ENCODE measurements at places on chromosomes 6 and 20. TPM values are rescaled to one million over a fixed set of nuclear protein-coding genes. Genes with fewer than 3 reads are reported as not detected.

GRCh38 chr6:119284861-119285521 lies 64.6 kb downstream of the MAN1A1 start:
- no peak overlapping the region for H3K4me3 ChIP-seq
- no peaks in the 10 kb centered on the region for H3K27me3 ChIP-seq
- DNase-seq: no peak
- H3K4me1 ChIP-seq: no peaks in the 10 kb centered on the region
- no peak overlapping the region for H3K27ac ChIP-seq

CHRNA4 gene
- not detected for total RNA-seq

RIN2 gene
- total RNA-seq: 69.8 TPM

ADAM33 gene
- 109 TPM for total RNA-seq

CRIP3 gene
- total RNA-seq: not detected

CTAGE9 gene
- 6.2 TPM for total RNA-seq

DNA sequence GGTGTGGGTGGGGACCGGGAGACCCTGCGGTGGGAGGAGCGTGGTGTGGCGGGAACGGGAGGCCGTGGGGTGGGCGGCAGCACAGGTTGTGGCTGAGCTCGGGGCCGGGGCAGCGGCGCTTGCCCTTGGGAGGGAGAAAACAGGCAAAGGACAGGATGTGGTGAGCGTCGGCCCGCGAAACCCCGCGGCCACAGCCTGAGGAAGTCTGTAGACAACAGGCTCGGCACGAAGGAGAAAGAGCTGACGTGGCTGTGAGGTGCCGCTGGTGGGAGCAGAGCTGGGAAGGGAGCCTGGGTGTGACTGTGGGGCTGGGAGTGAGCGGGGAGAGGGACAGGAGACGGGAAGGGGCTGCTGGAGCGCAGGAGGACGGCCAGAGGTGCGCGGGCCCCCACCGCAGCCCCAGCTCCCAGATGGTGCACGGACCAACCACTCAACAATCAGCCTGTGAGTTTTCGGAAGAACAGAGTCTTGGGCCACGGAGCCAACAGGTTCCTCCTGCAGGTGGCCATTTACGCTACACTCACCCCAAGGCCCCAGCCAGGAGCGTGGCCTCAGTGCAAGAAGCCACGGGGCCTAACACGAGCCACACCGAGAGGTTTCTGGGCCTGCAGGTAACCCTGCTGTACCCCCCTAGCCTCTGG lies 202.8 kb downstream of the DLL1 start:
- peak overlapping the region; percentile 16 for H3K4me3 ChIP-seq
- H3K27ac ChIP-seq: peak overlapping the region; percentile 55
- H3K36me3 ChIP-seq: no peaks in the 10 kb centered on the region

- H3K27me3 ChIP-seq: no peaks in the 10 kb centered on the region
- H3K27ac ChIP-seq: peak overlapping the region; percentile 96
- peaks cover 9% of the 10 kb centered on the region for H3K36me3 ChIP-seq
- peaks cover 18% of the 10 kb centered on the region for H3K4me1 ChIP-seq
- peak; percentile 95 for DNase-seq
Observed at GRCh38 chr20:23349338-23350195, 1.0 kb upstream of the NXT1 start.

- no peaks in the 10 kb centered on the region for H3K27me3 ChIP-seq
- DNase-seq: no peak
Observed at GRCh38 chr20:3612795-3613572, 50.2 kb downstream of the GFRA4 start.

GRCh38 chr20:38864662-38865061 lies 59.2 kb downstream of the PPP1R16B start:
- H3K27me3 ChIP-seq: peaks cover 17% of the 10 kb centered on the region
- DNase-seq: no peak
- H3K27ac ChIP-seq: no peak overlapping the region
- H3K4me3 ChIP-seq: no peak overlapping the region

KCNG1 gene
- 11.9 TPM for total RNA-seq

GRCh38 chr6:122569230-122569771 lies 40.9 kb upstream of the PKIB start:
- H3K4me1 ChIP-seq: peaks cover 11% of the 10 kb centered on the region
- no peaks in the 10 kb centered on the region for H3K27me3 ChIP-seq
- no peak overlapping the region for H3K4me3 ChIP-seq
- H3K27ac ChIP-seq: no peak overlapping the region
- H3K36me3 ChIP-seq: no peaks in the 10 kb centered on the region
- DNase-seq: no peak

MSH5 gene
- 65.2 TPM for total RNA-seq

GRCh38 chr20:20466341-20466879 lies 98.5 kb downstream of the INSM1 start:
- H3K27me3 ChIP-seq: no peaks in the 10 kb centered on the region
- no peak overlapping the region for H3K27ac ChIP-seq
- H3K4me3 ChIP-seq: no peak overlapping the region
- DNase-seq: no peak
- peaks cover 20% of the 10 kb centered on the region for H3K36me3 ChIP-seq
- H3K4me1 ChIP-seq: no peaks in the 10 kb centered on the region

DNA sequence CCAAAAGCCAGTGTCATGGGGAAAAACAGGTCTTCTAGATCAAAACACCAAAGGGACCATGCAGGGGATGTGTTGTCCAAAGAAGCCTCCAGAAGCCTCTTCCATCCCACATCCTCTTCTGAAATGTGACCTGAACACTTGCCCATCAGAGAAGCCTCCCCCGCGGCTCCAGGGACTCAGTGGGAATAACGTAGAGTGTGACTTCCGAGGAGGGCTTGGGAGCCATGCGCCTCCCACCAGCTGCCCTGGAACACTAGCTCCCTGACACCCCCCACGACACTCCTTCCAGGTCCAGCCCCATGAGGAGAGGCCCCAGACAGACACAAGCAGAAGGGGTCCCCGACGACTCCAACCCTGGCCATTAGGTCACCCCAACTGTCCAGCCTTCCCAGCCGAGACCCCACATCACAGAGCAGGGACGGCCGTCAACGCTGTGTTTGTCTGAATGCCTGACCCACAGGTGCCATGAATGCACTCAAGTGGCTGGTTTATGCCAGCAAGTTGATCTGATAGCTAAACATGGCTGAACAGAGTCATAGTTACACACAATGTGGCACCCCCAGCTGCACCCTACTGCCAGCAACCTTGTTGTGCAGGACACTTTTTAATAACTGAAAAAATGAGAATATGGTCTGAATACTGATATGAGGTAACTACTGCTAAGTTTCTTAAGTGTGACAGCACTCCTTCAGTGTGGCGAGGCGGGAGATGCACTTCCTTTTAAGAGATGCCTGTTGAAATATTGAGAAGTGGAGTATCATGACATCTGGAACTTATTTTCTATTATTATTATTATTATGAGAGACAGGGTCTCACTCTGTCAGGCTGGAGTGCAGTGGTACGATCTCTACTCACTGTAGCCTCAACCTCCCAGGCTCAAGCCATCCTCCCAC lies 58.0 kb downstream of the GINS1 start:
- no peak overlapping the region for H3K27ac ChIP-seq
- no peak overlapping the region for H3K4me3 ChIP-seq
- no peaks in the 10 kb centered on the region for H3K4me1 ChIP-seq
- H3K36me3 ChIP-seq: peaks cover 86% of the 10 kb centered on the region
- H3K27me3 ChIP-seq: no peaks in the 10 kb centered on the region

GRCh38 chr6:162198925-162199324 lies 528.6 kb downstream of the PRKN start:
- H3K27me3 ChIP-seq: no peaks in the 10 kb centered on the region
- H3K4me3 ChIP-seq: no peak overlapping the region
- peaks cover 14% of the 10 kb centered on the region for H3K4me1 ChIP-seq
- no peak overlapping the region for H3K27ac ChIP-seq

DNA sequence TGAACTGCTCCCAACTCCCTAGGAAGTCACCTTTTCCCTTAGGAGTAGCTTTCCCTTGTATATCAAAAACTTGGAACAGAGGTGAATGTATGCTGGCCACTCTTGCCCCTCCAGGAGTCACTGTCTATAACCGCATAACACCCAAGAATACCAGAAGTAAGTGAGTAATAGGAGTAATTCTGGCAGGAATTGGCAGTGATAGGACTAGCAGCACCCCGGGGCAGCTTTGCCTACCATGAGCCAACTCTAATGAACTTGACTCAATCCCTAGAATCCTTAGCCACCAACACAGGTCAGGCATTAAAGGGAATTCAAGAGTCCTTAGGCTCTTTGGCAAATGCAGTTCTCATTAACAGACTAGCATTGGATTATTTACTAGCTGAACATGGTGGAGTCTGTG lies 28.8 kb upstream of the CD164 start:
- H3K27ac ChIP-seq: no peak overlapping the region
- no peak overlapping the region for H3K4me3 ChIP-seq
- no peaks in the 10 kb centered on the region for H3K36me3 ChIP-seq
- no peaks in the 10 kb centered on the region for H3K4me1 ChIP-seq

ACTL10 gene
- total RNA-seq: 1.2 TPM

GRCh38 chr6:2229742-2230141 lies 15.7 kb downstream of the GMDS start:
- H3K4me1 ChIP-seq: peaks cover 30% of the 10 kb centered on the region
- H3K27me3 ChIP-seq: no peaks in the 10 kb centered on the region
- H3K27ac ChIP-seq: no peak overlapping the region
- no peaks in the 10 kb centered on the region for H3K36me3 ChIP-seq

GRCh38 chr6:147106759-147107401 lies 97.3 kb upstream of the STXBP5 start:
- no peaks in the 10 kb centered on the region for H3K4me1 ChIP-seq
- DNase-seq: no peak
- no peaks in the 10 kb centered on the region for H3K27me3 ChIP-seq
- H3K4me3 ChIP-seq: no peak overlapping the region
- H3K36me3 ChIP-seq: no peaks in the 10 kb centered on the region

RSPO3 gene
- total RNA-seq: 2.0 TPM

DNA sequence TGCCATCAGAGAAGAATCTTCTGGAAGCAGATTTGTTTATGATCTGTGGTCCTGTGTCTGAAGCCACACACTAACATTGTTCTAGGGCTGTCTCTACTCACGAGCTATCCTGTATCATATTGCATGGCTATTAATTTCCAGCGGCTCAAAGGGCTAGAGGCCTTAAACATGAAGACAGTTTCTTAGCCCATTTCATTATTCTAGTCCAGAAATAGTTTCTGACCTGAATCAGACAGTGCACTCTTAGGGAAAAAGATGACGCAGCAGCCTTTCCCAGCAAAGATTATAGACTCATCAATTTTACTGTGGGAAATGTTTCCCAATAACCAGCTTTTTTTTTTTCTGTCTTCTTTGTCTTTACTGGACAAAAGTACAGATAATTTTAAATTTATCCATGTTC lies 105.3 kb upstream of the SUPT3H start:
- peak; percentile 26 for DNase-seq
- peaks cover 15% of the 10 kb centered on the region for H3K4me1 ChIP-seq
- H3K27me3 ChIP-seq: no peaks in the 10 kb centered on the region
- H3K27ac ChIP-seq: no peak overlapping the region
- no peak overlapping the region for H3K4me3 ChIP-seq

GRM4 gene
- total RNA-seq: 0.55 TPM

DNA sequence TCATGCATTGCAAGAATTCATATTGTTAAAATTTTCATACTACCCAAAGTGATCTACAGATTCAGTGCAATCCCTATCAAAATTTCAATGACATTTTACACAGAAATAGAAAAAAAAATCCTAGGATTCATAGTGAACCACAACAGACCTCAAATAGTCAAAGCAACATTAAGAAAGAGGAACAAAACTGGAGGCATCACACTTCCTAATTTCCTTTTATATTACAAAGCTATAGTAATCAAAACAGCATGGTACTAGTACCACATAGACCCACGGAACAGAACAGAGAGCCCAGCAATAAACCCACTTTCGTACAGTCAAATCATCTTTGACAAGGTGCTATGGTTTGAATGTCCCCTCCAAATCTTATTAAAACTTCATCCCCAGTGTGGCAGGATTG lies 39.7 kb downstream of the NTSR1 start:
- DNase-seq: no peak
- no peak overlapping the region for H3K27ac ChIP-seq

PCK1 gene
- total RNA-seq: 0.43 TPM

CRISP3 gene
- not detected for total RNA-seq

THEMIS gene
- total RNA-seq: not detected

C4B gene
- 108 TPM for total RNA-seq

DNA sequence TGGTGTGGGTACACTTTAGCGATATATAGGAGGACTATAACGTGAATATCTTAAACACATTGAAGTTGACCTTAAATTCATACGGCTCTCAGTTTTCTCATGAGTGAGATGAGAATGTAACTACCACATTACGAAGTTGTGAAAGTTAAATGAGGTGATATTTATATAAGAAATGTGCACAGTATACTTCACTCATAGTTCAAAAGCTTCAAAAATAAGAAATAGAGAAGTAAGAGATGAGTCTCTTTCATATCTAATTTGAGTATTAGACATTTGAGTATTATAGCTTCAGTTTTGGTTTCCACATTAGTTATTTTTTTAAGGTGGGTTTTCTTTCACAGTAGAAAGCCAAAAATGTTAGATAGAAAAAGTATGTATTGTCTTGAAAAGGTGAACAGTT lies 183.3 kb downstream of the NKAIN2 start:
- H3K27ac ChIP-seq: no peak overlapping the region
- H3K36me3 ChIP-seq: no peaks in the 10 kb centered on the region
- no peaks in the 10 kb centered on the region for H3K4me1 ChIP-seq
- no peak for DNase-seq
- no peaks in the 10 kb centered on the region for H3K27me3 ChIP-seq

DNA sequence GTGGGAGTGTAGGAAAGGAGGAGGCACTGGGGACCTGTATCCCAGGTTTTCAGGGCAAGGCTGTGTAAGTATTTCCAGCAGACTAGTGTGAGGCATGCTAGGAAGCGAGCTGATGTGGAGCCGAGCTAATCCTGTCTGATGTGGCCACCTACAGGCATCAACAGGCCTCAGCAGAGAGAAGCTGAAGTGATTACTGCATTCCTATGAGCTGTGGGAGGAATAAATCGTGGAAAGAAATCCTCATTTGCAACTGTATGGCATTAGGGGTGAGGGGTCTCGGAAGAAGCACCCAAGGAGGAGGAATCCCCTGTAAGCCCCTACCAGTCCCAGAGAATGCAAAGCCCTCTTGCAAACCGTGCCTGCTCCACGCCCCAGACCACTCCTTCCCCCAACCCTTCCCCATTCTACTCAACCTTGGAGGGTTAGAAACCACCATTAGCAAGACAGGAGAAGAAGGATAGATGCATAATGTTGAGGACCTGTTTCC lies 41.6 kb downstream of the C6orf15 start:
- no peak overlapping the region for H3K4me3 ChIP-seq
- DNase-seq: peak; percentile 41
- H3K36me3 ChIP-seq: no peaks in the 10 kb centered on the region
- no peak overlapping the region for H3K27ac ChIP-seq
- H3K27me3 ChIP-seq: no peaks in the 10 kb centered on the region

ISM1 gene
- 0.92 TPM for total RNA-seq
